ENCODE measurements at places on chromosomes 3 and 15.
A peak's percentile ranks its signal among the peaks of the same experiment; 100 is the strongest.

- peak; percentile 79 for DNase-seq
Observed at GRCh38 chr3:186432189-186432588, 70.2 kb upstream of the DGKG start.

DNA sequence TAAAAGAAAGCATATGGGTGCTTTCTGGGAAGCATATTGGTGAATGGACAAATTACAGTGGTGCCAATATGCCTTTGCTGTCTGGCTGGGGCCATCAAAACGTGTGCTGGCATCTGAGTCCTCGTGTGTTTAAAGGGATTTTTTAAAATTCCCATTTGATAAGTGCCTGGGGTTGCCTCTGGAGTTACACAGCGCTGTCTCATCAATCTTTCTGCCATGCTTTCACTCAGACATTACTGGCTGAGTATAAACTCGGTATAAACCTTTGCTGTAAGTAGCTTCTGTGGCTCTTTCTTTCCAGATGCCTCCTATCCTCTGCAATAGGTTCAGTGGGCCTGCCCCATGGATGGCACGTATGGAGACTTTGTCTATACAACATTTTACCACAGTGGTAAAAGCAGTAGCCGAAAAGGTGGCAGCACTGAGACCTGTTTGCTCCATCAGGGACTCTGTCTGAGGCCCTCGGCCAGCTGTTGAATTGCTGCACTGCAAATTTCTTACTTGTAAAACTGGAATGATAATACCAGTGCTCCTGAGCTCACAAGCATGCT lies 195.5 kb downstream of the LPP start:
- DNase-seq, result no peak

DNA sequence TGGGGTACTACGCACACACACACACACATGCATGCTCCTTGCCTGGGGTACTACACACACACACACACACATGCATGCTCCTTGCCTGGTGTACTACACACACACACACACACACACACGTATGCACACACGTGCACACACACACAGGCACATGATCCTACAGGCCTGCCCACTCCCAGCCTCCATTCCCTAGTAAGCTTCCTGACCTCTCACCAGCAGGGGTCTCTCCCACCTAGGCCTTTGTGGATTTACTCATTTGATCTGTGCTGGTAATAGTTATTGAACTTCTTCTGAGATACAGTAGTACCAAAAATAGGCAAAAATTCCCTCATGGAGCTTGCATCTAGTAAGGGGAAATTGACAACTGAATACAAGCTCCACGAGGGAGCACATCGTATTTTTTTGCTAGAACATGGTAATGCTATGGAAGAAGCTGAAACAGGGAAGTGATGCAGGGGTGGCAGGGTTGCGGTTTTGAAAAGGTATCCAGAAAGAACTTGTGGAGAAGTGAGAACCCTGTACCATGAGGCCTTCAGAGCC lies 19.1 kb downstream of the TTC21A start:
- peak; percentile 91 for DNase-seq

GRCh38 chr3:113495035-113495434 lies 19.9 kb downstream of the SPICE1 start:
- DNase-seq, result no peak

DNA sequence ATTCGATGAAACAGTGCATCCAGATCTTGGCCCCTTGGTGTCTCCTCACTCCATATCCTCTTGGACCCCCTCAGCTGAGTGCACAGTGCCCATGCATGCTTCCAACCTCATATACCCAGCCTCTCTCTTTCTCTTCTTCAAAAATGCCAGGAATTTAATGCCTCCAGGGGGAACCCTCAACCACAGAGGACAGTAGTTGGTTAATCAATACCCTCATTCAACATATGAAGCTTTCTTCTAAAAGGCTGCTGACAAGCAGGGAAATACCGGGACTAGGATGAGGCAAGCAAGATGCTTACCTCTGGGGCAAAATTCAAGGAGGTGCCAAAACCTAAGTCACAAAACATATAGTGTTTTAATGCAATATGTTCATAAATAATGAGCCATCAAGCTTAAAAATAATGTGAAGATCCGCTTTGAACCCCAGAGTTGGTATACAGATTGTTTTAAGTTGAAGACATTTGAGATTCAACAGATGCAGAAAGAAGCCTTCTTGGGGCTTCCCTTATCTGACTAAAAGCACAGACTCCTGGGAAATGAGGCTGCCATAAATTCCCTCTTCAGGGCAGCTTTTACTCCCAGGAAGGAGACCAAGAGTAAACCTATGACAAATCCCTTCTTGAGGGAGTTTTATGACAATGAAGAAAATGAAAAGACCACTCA lies 48.2 kb upstream of the FHIT start:
- no peak for DNase-seq

GRCh38 chr3:184620475-184621119 lies 59.0 kb downstream of the EPHB3 start:
- peak; percentile 79 for DNase-seq

DNA sequence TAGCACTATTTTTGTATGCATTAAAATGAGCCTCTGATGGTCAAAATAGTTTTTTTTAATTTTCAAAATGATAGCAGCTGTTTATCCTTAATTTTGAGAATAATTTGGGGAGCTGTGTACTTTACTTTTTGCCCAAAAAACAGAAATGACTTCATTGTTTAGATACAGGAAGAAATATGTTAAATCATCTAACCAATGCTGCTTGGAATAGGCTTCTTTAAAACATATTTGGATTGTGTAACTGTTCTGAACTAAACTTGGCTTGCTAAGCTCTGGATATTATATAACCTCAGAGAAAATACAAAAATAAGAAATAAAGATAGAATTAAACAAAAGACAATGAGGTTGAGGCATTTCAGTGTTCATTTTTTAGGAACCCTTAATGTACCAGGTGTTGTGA lies 119.3 kb downstream of the SERPINI1 start:
- no peak for DNase-seq
